ENCODE measurements at places on chromosomes 6 and 20.

GRCh38 chr6:129967427-129967826 is 51.0 kb upstream of the L3MBTL3 start:
- no peak for DNase-seq

- no peak for DNase-seq
Observed at GRCh38 chr20:54188132-54188849, 14.5 kb upstream of the CYP24A1 start.

- no peak for DNase-seq
Observed at GRCh38 chr6:47483516-47483852, 5.9 kb downstream of the CD2AP start.

DNA sequence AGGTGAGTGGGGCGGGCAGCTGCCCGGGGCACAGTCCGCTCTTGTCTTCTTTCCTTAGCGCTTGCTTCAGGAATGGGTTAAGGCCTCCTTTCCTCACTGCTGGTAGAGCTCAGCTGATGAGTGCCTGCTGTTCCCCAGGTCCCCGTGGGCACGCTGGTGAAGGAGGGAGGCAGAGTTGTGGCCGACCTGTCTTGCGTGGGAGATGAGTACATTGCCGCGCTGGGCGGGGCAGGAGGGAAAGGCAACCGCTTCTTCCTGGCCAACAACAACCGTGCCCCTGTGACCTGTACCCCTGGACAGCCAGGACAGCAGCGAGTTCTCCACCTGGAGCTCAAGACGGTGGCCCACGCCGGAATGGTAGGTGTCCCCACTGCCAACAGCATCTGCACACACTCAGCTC is 15.7 kb downstream of the MTG2 start:
- no peak for DNase-seq

DNA sequence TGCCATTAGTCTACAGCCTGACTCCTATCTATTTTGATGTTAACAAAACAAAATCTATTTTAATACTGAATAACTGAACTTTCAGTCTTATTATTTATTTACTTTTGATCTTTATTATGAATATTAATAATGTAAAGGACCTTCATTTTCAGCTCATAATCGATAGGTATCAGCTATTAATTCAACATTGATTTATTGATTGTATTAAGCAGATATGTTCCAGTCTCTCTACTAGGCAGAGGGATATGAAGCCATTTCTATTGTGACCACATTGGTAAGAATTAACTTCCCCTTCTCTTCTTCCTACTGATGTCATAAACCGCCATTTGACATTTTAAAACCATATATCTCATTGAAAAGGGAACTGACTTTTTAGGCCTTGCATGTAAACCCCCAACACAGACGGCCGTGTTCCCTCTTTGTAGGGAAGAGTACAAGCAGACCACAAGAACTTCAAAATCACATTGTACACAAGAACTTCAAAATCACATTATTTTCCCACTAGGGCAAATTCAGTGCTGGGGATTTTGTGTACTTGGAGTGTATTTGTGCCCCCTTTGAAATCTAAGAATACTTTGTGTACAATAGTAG is 69.5 kb upstream of the FABP7 start:
- DNase-seq: no peak

DNA sequence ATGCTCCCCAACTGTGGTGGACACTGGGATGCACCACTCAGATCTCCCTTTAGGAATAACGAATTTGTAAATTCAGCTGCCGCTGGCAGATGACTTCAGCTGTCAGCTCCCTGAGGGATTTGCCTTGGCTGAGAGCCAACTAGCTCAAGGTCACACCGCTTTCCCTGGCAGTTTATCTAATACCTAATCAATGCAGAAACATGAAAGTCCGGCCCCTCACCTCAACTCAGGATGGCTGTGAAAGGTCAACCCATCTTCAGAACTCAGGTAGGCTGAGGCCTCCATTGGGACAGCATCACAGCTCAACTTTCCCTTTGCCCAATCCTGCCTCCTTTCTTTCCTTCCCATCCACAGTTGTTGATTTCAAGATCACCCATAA is 22.8 kb upstream of the SCGN start:
- no peak for DNase-seq

GRCh38 chr20:10578607-10579006 is 95.2 kb downstream of the JAG1 start:
- no peak for DNase-seq

DNA sequence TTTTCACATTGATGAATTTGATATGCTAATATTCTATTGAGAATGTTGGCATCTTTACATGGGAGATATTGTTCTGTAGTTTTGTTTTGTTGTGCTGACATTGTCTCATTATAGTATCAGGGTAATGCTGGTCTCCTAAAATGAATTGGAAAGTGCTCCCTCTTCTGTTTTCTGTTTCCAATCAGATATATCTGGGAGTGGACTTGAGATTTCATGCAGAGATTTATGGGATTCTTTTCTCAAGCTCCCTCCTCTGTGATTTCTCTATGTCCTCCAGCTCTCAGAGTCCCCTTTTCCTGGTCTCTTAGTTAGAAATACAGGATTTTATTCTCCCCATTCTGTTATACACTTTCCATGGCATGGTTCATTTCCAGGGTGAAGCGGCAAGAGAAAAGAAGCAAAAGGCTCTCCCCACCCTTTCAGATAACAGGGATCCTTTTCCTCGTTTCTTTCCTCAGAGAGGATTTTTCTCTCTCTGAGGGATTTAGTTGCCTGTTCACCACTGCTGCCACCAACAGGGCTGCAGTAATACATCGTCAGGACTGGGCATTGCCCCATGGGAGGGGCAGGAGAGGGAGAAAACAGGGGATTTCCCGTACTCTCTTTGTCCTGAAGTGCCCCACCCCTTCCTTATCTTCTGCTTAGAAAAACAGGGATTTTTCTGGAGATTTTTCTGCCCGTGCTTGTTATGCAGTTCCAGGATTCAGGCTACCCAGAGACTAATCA is 59.3 kb upstream of the STMND1 start:
- no peak for DNase-seq

GRCh38 chr20:22611636-22612035 is 27.3 kb upstream of the FOXA2 start:
- DNase-seq: no peak

- no peak for DNase-seq
Observed at GRCh38 chr6:130557481-130558112, 191.8 kb downstream of the TMEM200A start.

GRCh38 chr20:3077618-3078134 is 6.3 kb downstream of the OXT start:
- DNase-seq: no peak

- DNase-seq: no peak
Observed at GRCh38 chr20:62118113-62119043, 3.9 kb upstream of the LSM14B start.

DNA sequence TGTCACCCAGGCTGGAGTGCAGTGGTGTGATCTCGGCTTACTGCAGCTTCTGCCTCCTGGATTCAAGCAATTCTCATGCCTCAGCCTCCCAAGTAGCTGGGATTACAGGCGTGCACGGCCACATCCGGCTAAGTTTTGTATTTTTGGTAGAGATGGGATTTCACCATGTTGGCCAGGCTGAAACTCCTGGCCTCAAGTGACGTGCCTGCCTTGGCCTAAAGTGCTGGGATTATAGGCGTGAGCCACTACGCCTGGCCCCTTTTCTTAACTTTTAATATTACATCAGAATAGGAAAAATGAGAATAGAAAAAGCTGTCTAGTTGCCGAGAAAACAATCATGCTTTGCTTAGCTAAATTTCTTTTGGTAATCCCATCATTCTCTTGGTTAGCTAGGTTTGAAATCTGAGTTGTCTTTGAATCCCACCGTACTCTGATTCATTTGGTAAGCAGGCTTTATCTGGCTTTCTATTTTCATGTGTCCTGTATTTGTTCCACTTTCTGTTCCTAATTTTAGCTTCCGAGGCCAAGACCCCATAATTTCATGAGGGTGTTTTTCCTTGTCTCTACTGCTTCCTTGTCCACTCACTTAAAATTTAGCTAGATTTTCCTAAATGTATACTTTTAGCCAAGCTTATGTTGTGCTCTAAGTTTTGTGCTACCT is 83.5 kb downstream of the NCOA3 start:
- no peak for DNase-seq

- no peak for DNase-seq
Observed at GRCh38 chr6:163263998-163264661, 150.4 kb upstream of the QKI start.

DNA sequence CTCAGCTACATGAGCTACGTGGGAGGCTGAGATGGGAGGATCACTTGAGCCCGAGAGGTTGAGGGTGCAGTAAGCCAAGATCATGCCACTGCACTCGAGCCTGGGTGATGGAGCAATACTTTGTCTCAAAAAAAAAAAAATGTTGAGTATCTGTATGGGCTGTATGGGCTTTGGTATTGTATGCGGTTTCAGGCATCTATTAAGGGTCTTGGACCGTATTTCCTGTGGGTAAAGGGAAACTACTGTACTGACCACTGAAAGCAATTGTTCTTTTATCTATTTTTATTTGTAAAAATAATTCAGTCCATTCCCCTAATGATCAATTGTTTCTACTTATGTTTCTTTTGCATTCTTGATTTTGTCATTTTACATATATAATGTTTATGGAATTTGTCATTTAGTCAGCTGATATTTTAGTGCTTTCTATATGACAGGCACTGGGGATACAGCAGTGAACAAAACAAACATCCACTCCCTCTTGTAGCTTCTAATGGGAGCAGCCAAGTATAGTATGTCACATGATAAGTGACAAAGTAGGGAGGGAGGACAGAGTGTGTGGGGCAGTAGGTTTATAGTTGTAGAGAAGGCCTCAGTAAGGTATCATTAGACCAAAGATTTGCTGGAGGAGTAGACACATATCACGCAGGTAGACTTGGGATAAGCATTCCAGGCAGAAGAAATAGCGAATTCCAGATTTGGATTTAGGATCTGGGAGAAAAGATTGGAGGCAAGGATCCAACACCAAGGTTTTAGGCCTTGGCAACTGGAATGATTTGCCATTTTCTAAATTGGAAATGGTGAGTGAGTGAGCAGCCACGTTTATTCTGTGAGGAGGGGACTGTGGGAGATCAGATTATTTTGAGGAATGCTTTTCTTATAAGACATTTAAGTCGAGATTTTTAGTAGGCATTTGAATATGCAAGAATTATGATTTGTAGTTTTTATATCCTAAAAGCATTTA is 6.0 kb downstream of the PCMT1 start:
- no peak for DNase-seq

GRCh38 chr6:5341845-5342244 is 80.5 kb downstream of the FARS2 start:
- no peak for DNase-seq

- no peak for DNase-seq
Observed at GRCh38 chr6:168905451-168906090, 348.1 kb downstream of the THBS2 start.

DNA sequence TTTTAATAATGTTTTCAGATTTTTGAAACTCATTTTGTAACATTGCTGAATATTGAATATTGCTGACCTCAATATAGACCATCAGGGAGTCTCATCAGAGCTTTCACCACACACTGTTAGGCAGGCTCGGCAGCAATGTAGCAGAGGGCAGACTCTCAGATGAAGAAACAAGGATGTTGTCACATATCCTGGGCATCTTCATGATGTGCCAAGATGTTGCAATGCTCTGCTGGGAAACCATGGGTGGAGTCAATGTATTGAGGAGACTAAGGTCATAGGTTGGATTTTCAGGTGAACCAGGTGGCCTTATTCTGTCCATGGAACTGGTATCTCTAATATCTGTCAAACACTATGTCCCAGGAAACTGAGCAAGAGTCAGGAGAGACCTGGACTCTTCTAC is 27.3 kb downstream of the NR2E1 start:
- DNase-seq: no peak

GRCh38 chr20:35992713-35993335 is 24.4 kb downstream of the CNBD2 start:
- no peak for DNase-seq

- DNase-seq: no peak
Observed at GRCh38 chr6:21158873-21159272, 434.7 kb upstream of the SOX4 start.

GRCh38 chr20:3383878-3384495 is 23.5 kb downstream of the DNAAF9 start:
- DNase-seq: no peak

GRCh38 chr20:10634683-10635411 is 39.0 kb downstream of the JAG1 start:
- DNase-seq: no peak

DNA sequence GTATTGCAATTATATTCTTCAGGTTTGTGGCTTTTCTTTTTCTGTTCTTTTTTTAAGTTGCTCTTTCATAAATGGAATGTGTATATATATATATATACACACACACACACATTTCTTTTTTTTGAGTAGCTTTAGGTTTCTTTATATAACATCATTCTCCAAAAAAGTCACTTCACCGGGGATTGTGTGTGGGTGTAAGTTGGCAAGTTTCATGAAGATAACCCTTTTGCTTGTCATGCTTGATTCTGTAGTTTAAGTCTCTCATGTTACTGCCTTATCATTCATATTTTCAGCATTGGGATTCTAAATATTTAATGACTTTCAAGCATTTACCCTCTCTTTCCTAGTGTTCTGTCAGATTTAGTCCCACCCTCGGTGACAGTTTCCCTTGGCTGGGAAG is 181.0 kb downstream of the FARS2 start:
- no peak for DNase-seq

GRCh38 chr6:101666256-101666655 is 272.7 kb downstream of the GRIK2 start:
- no peak for DNase-seq

GRCh38 chr6:108872141-108872557 is 23.9 kb downstream of the ARMC2 start:
- no peak for DNase-seq

- no peak for DNase-seq
Observed at GRCh38 chr6:160949531-160949930, 42.0 kb upstream of the MAP3K4 start.

DNA sequence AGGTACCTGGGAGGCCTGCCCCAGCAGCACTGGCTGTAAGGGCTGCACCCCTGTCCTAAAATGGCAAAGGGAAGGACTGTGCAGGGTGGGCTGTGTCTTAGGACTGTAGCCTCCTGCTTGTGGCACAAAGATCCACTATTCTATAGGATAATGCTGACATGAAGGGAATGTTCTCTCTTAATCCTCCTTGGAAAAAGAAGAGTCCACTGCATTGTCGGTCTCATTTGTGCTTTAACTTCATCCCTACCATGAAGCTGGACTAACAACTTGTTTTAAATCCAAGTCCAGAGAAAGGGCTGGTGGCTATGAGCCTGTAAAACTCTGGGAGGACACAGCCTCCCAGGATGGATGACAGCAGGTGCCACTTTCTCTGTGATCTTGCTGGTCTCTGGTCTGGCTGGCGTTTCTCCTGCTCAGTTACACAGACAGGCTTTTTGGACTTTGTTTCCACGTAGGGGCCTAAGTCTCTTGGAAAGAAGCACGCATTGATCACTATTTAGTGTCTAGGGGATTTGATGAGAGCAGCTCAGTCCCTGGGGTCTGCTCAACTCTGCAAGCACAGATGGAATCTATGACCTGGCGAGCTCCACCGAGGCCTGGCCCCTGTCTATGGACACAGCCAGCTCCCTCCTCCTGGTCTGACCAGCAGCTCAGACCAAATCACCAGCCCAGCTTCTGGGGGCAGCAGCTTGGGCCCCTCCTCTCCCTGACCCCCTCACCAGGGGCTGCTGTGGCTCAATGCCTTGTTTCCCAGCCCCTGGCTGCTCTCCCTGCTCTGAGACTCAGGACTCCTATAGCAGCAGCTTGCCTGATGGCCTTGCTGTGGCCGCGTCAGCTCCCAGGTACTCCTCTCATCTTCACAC is 4.8 kb downstream of the CST3 start:
- no peak for DNase-seq

GRCh38 chr6:36033935-36034334 is 6.3 kb downstream of the MAPK14 start:
- DNase-seq: no peak
